Left cardiac atrium (tissue), 4 donors: ENCODE measurements at places on chromosomes 16 and 17. TPM values are rescaled to one million over a fixed set of nuclear protein-coding genes. Genes with fewer than 3 reads are reported as not detected.
A peak's percentile ranks its signal among the peaks of the same experiment; 100 is the strongest.

DNA sequence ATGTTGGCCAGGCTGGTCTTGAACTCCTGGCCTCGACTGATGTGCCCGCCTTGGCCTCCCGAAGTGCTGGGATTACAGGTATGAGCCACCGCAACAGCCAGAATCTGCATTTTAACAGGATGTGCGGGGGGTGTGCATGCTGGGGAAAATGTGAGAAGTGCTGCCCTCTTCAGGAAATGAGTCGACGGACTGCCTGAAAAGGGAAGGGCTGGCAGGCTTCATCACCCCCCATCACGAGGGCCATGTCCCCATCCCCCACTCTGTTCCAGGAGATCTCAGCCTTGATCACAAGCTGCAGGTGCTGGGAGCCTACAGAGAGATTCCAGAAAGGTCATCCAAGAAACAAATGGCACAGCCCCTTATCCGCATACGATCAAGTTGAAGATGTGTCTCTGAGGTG lies 195.3 kb upstream of the RPL38 start:
- no peak for DNase-seq

DNA sequence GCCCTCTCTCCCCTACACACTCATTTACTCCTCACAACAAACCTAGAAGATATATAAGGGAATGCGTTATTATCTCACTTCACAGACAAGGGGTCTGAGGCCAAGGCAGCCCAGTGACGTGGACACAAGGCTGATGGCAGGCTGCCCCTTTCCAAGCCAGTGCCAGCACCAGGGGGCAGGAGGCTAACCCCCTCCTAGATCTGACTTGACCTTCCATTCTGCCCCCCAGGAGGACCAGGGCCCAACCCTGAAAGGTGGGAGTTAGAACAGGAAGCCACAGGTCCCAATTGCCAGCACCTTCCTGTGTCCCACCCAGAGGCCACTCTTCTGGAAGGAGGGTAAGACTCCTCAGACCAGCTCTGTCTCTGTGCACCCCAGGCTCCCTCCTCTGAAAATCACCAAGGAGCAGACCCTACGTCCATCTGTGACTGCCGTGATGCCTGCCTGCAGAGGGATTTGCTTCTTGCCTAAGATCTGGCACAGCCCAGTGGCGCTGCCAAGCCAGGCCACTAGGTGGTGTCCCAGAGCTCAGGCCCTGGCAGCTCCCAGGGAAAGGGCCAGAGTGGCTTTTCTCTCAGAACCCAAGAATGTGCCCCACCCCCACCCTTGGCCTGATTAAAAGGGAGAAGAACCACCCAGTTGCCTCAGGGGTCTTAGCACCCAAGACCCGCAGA lies 42.4 kb upstream of the MRPS23 start:
- peak; percentile 90 for DNase-seq

- DNase-seq, result peak; percentile 67
These were observed 34.4 kb downstream of the CMIP start for GRCh38 chr16:81478876-81479511.

The HS3ST3B1 gene
- total RNA-seq, result 1.3 TPM
